ENCODE measurements at places on chromosomes 6 and 20.

- DNase-seq = no peak
These were observed 860.2 kb upstream of the MAP3K7 start for GRCh38 chr6:91447081-91447480.

- no peak for DNase-seq
These were observed 7.0 kb downstream of the CD2AP start for GRCh38 chr6:47484616-47485015.

GRCh38 chr20:62622877-62623487, 19.3 kb upstream of the SLCO4A1 start:
- no peak for DNase-seq

DNA sequence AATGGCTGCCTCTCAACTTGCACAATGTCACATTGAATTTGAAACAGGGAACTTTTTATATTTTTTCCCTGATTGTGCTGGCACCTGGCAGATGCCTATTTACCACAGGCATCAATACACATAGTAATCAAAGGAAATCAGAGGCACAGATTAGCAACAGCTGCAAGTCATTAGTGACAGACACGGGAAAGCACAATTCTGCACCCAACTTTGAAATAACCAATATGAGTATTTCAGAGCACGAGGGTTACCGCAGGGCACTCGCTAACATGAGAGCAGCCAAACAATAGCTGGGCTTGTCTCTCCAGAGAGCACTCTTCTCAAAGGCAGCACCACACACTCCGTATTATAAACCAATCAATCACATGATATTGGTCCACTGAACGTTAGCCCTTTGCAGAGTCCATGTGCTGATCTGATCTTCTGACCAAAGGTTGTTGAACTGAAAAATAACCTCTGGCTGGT, 149.5 kb downstream of the RNF144B start:
- no peak for DNase-seq

GRCh38 chr6:33787346-33787953, 1.5 kb downstream of the LEMD2 start:
- DNase-seq = no peak

GRCh38 chr6:30884521-30885480, 482 bp downstream of the DDR1 start:
- no peak for DNase-seq
